ENCODE measurements at places on chromosomes 11 and 22.
A peak's percentile ranks its signal among the peaks of the same experiment; 100 is the strongest.

GRCh38 chr22:30922151-30922611 lies 46.4 kb downstream of the MORC2 start:
- DNase-seq: peak; percentile 76

GRCh38 chr22:49862496-49862776 lies 8.8 kb downstream of the ZBED4 start:
- DNase-seq: no peak

GRCh38 chr11:134890446-134890845 lies 478.4 kb upstream of the B3GAT1 start:
- no peak for DNase-seq

GRCh38 chr22:19853058-19853878 lies 1.4 kb downstream of the GNB1L start:
- DNase-seq: no peak

GRCh38 chr11:18221274-18221876 lies 15.2 kb downstream of the SAA4 start:
- no peak for DNase-seq

DNA sequence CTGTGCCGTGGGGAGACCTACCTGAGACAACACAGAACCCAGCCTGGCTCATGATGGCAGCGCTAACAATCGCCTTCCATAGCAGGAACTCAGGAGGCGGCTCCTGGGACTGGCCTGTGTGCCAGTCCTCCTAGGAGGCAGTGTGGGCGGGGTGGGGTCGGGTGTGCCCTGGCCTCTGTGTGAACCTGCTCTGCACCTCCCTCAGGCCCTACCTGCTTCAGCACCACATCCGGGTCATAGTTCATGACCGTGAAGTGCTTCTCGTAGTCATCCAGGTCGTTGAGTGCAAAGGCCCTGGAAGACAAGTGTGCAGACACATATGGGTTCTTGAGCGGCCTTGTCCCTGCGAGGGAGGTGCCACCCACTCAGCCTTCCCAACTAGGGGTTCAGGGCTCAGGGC lies 15.3 kb downstream of the TTLL12 start:
- DNase-seq: no peak

GRCh38 chr11:74615311-74615710 lies 22.9 kb downstream of the POLD3 start:
- DNase-seq: no peak

GRCh38 chr11:70569618-70569890 lies 171.2 kb downstream of the CTTN start:
- DNase-seq: no peak

GRCh38 chr11:111172321-111172862 lies 73.1 kb upstream of the POU2AF2 start:
- no peak for DNase-seq

- no peak for DNase-seq
These were observed 223.6 kb downstream of the ADAMTS15 start for GRCh38 chr11:130671801-130672700.

DNA sequence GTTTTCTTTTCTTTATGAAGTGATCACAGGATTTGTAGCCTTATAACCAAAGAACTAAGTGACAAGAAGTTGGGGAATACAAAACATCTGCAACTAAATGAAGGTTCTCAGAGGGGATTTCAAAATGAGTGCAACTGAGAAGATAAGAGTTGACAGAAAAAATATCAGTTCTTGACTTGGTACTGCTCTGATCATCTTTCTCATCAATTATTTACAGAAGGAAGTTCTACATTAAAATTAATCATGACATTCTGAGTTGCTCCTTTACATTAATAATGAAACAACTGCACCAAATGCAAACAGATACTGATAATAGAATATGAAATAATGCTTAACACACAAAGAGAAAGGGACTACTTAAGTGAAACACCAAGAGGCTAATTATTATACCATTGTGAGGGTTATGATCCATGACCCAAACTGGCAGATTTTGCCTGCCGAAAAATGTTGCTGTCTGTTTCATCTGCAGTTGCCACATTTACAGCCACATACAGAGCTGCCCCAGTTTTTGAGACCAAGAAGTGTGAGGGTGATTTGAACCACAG lies 561.9 kb upstream of the ANO5 start:
- no peak for DNase-seq

GRCh38 chr11:64842851-64843685 lies 1.4 kb downstream of the CDC42BPG start:
- DNase-seq: no peak

DNA sequence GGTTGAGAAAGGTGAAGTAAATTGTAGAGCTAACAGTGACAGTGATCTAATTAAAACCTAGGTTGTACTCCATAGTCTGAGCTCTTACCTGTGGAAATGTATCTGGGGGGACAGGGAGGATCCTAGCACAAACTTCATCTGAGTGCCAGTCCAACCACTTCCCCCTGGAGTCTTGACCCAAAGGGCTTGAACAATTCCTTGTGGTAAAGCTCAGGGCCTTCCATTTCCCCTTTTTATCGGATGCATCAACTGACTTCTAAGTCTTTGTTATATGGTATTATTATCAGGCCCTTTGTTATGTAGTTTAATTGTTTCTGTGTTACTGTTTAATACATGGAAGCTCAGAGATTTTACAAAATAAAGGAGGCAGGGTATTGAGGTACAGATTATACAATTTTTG lies 140.2 kb upstream of the SESN3 start:
- no peak for DNase-seq

DNA sequence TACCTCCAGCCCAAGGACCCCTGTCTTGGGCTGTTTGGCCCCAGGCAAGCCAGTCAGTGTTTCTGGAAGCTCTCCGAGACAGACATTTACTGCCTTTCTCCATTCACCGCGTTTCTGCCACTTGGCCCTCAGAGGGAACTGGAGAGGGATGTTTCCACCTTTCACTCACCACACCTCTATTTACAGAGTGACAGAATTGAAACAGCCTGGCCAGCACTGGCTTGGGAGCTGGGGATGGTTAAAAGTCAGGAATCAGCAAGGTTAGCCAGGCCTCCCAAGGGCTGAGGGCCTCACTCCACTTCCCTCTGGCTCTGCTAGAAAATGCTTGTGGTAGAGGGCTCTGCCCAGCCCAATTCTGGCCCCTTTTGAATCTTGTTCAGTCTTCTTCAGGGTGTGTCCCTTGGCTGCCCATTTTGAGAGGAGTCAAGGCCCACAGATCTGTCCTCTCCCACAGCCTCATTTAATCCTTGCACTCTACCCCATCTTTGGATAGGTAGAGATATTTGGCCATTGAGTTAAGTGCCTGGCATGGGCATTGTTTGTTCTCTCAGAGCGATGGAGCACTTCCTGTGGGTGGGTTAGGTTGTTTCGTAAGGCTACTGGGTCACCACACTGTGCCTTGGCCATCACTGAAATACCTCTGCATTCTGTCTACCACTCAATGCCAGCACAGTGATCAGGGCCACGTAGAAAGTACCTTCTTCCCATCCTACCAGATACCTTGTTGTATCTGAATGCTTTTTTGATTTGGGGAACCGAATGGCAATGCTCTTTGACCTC lies 119.2 kb downstream of the MICAL2 start:
- DNase-seq: no peak

DNA sequence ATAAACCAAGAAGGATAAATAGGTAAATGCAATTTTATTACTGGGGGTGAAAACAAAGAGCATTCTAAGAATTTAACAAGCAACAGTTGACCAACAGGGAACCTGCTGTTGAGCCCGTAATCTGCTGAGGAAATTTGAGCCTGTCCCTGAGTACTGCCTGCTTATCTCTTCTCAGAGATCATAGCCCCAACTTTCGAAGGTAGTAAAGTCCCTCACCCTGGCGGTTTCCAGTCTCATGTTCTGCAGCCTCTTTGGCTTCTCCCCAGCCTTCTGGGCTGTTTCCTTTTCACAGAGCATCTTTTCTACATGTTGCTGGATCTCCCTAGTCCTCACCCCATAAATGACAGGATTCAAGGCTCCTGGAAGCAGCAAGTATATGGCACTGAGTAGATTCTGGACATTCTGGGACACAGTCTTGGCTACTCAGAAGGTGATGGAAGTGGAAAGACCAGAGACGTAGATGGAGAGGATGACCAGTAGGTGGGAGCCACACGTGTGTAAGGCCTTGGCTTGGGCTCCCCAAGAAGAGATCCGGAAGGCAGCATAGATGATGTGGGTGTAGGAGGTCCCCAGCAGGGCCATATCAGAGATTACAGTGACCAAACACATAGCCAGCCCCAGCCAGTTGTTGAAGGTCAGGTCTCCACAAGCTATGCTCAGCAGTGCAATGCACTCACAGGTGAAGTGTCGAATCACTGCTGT lies 51.6 kb downstream of the RRM1 start:
- no peak for DNase-seq

DNA sequence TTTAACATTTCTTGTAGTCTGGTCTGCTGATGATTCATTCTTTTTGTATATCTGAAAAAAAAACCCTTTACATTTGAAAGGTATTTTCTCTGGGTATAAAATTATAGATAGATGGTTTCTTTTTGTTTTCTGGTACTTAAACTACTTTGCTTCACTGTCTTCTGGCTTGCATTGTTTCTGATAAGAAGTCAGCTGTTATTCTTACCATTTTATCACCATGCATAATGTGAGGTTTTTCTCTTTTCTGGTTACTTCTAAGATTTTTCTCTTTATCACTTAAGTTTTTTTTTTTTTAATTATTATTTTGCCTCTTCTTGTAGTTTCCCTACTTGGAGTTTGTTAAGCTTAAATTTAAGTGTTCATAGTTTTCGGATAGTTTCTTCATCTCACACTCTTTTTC lies 84.7 kb downstream of the HSD17B12 start:
- DNase-seq: no peak

GRCh38 chr11:85021058-85021457 lies 606.1 kb downstream of the DLG2 start:
- DNase-seq: no peak

GRCh38 chr22:46111645-46112306 lies 38.5 kb upstream of the PPARA start:
- no peak for DNase-seq

DNA sequence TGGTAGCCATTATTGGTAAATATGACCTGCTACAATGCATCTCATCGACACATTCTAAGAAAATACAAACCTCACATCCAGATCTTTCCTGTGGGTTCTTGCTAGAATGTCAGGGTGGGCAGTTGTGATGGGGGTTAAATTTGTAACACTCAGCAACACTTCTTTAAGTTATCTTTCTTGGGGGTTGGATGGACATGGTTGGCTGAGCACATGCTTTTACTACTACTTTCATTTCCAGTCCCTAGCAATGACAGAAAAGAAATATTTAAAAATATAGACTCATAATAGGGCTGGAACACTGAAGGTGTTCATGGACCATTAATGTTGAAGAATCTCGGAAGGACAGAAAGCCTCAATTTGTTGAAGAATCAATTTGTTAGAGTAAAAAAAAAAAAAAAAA lies 57.6 kb downstream of the APOL3 start:
- DNase-seq: no peak
